ENCODE measurements at places on chromosomes 16 and 17.

GRCh38 chr17:4862720-4863119 lies 29.6 kb downstream of the MINK1 start:
- no peak for DNase-seq

- no peak for DNase-seq
Observed at GRCh38 chr17:6350806-6351205, 84.1 kb downstream of the AIPL1 start.

GRCh38 chr17:58316260-58316960 lies 12.2 kb downstream of the TSPOAP1 start:
- DNase-seq = no peak

- DNase-seq = no peak
Observed at GRCh38 chr16:13136901-13137300, 235.5 kb downstream of the SHISA9 start.
